Suppressor macrophage treated with lipopolysaccharide for 1 hour (primary cell): ENCODE measurements at places on chromosomes 16 and 17.

GRCh38 chr16:17420816-17421215 lies 49.9 kb downstream of the XYLT1 start:
- no peak for DNase-seq

- DNase-seq, result no peak
Measured at GRCh38 chr17:292531-293382, 59.9 kb downstream of the RPH3AL start.

DNA sequence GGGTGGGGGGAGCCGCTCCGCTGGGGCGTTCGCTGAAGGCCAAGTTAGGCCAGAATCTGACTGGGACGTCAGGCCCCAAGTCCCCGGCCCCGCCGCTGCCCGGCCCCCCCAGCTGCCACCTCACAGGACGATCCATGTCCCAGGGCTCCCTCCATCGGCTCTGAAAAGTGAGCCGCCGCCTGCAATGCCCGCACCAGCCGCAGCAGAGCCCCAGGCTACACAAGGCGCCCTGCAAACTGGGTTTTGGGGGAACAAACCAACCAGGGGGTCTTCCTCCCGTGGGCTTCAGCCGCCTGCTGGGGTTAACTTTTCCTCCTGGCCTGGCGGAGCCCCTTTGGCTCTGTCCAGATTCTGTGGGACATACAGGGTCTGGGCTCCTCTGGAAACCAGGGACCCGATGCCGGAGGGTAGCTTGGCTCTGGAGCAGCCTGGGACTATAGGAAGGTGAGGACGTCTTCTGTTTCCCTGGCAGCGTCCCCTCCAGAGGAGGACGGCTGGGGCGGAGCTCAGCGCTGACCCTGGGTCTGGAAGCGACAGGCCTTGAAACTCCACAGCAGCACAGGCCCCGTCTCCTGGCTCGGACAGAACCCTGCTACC lies 835 bp downstream of the NME4 start:
- DNase-seq, result peak; percentile 79

- no peak for DNase-seq
Measured at GRCh38 chr16:52372313-52372712, 174.6 kb downstream of the TOX3 start.

DNA sequence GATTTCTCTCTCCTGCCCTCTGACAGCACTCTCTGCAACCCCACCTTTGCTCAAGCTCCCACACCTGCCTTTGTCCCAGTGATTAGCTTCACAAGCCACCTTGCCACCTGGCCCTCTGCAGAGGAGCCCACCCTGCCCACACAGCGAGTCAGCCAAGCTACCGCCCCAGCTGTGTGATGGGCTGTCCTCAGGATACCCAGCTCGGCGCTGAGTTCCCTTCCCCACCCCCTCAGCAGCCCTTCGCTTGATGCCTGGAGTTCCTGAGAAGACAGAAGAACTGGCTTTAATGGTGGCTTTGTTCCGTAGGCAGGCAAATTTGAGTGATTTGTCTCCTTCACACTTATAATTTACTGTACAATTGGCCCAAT lies 266.4 kb downstream of the CBLN1 start:
- DNase-seq, result no peak

DNA sequence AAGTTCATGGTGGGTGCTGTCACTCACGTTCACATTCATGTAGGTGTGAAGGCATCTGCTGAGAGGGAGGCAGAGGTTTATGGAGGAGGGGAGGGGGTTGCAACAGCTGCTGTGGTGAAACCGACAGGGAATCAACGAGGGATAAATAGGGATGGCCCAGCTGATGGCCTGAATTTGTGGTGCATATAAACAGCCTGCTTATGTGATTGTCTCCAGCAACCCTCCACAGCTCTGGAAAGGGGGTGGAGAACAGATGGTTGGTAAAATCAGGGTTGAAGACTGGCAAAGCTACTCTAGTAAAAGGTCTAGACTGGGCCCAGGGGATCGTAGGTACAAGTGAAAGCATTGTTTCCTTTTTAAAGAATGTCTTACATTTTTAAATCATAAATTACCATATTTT lies 53.7 kb downstream of the IQCK start:
- DNase-seq, result no peak

- peak; percentile 11 for DNase-seq
Measured at GRCh38 chr16:23055481-23055880, 93.8 kb downstream of the USP31 start.

DNA sequence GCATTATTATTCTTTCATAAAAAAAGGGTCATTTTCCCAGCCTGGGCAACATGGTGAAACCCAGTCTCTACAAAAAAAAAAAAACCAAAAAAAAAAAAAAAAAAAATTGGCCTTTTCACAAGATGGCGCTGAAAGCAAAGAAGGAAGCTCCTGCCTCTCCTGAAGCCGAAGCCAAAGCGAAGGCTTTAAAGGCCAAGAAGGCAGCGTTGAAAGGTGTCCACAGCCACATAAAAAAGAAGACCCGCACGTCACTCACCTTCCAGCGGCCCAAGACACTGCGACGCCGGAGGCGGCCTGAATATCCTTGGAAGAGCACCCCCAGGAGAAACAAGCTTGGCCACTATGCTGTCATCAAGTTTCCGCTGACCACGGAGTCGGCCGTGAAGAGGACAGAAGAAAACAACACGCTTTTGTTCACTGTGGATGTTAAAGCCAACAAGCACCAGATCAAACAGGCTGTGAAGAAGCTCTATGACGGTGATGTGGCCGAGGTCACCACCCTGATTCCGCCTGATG lies 4.9 kb upstream of the PGAP6 start:
- no peak for DNase-seq

GRCh38 chr17:83200231-83200699 lies 120.9 kb downstream of the METRNL start:
- DNase-seq, result peak; percentile 98

- DNase-seq, result no peak
Measured at GRCh38 chr16:4241258-4241927, 487 bp downstream of the SRL start.

- no peak for DNase-seq
Measured at GRCh38 chr16:79325226-79325945, 275.2 kb downstream of the MAF start.

- no peak for DNase-seq
Measured at GRCh38 chr16:86581458-86581857, 3.1 kb downstream of the FOXL1 start.

- DNase-seq, result no peak
Measured at GRCh38 chr16:65289022-65289421, 167.2 kb upstream of the CDH11 start.

GRCh38 chr16:50810241-50810965 lies 68.5 kb downstream of the CYLD start:
- no peak for DNase-seq

GRCh38 chr16:74951206-74951605 lies 33.7 kb downstream of the WDR59 start:
- DNase-seq, result no peak

DNA sequence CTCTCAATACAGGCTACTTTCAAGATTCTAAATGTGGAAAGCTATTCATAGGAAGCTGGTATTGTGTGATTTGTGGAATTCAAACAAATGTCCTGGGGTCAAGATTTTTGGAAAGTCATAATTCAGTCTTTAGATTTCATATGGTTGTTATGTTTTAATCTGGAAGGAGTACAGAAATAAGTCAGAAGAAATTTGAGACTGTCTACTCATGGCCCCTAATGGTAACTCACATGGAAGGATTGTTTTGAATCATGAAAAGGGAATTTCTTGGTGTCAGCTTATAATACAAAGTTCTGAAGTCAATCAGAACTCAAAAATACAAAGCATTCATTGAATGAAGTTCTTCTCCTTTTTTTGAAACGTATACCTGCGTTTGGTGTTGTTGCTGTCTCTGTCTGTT lies 3.1 kb downstream of the KCNJ2 start:
- no peak for DNase-seq

DNA sequence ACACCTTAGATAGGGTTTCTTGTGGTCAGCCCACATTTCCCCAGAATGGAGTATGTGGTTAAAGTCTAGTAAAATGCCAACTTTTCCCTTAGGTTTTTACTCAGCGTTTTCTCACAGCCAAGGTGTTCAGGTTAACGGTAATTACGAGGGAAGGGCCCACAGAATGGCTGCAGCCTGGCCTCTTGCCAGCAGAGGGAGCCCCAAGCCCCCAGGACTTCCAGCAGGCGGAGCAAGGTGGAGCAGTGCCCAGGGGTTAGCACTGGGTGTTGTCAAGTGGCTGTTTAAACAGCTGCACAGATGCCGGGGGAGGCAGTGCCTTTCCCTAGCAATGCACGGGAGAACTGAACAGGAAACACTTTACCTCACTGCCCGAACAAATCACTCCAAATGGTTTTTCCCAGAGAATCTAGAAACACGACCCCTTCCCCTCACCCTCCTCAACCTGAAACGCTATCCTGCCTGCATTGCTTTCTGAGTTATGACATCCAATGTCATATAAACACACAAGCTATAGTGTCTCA lies 6.6 kb downstream of the PHB1 start:
- DNase-seq, result peak; percentile 82

GRCh38 chr16:48605518-48606110 lies 4.4 kb downstream of the N4BP1 start:
- no peak for DNase-seq

DNA sequence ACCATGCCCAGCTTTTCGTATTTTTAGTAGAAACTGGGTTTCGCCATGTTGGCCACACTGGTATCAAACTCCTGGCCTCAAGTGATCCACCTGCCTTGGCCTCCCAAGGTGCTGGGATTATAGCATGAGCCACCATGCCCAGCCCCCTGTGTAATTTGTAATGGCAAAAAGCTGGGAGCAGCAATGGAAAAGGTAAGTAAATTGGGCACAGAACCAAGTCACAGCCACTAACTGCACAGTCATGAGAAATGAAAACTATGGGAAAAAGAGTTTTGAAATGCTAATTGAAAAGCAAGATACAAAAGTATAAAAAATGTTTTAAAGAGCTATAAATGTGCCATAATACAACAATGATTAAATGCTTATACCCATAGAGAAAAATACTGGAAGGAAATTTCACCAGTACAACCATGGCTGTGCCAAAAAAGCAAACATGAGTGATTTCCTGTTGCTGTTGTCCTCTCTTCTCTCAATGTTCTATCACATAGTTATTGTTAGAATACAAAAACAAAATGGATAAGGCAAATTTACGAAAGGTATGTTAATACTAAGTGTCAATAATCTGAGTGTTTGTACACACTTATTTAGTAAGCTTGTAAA lies 6.2 kb downstream of the NTAN1 start:
- DNase-seq, result no peak

- DNase-seq, result no peak
Measured at GRCh38 chr16:72722552-72722951, 325.4 kb downstream of the ZFHX3 start.

GRCh38 chr16:69890114-69890891 lies 60.8 kb upstream of the CLEC18A start:
- no peak for DNase-seq

- DNase-seq, result no peak
Measured at GRCh38 chr16:24609740-24610415, 70.5 kb downstream of the RBBP6 start.

DNA sequence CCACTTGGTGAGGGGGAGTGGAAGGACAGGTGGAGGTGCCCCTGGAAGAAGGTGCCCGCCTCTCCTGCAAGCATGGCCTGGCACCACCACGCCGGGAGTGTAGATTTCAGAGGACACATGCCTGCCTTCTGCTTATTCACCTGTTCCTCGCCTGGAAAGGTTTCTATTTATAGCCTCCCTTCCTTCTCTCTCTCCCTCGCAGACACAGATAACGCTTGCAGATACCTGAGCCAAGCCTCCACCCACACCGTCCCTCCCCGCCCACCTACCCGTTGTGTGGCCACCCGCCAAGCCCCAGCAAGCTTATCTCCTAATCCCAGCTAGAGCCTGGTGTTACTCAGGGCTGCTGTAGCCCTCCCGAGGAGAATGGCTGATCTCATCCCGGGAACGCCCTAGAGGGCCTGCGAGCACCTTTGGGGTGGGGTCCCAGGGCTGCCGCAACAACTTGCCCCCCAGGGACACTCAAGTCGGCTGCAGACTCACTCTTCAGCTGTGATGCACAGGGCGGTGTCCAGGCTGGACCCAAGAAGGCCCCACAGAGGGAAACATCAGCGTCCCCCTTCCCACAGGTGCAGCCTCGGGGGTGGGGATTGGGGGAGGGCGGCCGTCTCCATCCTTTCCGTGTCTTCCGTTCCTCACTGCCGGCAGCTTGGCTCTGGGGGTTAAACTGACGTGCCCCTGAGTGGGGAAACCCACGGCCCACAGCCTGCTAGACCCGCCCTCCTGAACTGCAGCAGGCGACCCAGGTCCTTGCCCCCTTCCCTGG lies 1.9 kb upstream of the SNAI3 start:
- no peak for DNase-seq

DNA sequence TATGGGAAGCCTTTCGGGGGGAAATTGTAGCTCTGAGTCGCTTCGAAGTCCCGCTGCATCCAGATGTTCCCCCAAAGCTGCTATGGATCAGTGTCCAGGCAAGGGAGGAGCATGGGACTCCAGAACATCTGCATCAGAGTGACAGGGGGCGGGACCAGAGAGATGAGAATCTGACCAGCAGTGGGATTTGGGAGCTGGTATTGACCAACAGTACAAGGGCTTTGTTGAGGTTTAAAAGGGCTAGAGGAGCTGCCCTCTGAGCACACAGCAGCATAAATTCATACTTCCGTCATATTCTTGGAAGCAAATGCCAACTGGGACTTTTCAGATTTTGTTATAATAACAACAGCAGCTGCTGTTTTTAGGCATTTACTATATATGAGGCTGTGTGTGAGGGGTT lies 10.6 kb downstream of the RBFOX1 start:
- DNase-seq, result no peak

DNA sequence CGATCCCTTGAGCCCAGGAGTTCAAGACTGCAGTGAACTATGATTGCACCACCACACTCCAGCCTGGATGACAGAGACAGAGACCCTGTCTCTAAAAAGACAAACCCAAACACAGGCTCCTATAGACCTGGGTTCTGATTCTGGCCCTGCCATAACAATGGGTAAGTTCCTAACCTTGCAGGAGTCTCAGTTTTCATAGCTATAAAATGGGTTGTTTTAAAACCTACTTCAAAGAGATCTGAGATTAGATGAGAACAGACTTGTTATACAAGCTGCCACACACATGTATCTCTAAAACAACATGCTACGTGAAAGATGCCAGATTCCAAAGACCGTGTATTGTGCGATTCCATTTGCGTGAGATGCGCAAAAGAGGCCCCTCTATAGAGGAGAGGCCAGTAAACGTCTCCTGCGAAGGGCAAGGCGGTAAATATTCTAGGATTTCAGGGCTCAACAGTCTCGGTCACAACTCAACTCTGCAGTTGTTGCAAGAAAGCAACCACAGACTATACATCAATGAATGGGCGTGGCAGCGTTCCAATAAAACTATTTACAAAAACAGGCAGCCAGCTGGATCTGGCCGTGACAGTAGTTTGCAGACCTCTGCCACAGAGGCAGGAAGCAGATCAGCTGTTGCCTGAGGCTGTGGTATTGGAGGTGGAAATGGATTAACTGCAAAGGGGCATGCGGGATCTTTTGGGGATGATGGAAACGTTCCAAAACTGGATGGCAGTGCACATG lies 5.9 kb downstream of the CORO7 start:
- DNase-seq, result no peak

- DNase-seq, result no peak
Measured at GRCh38 chr17:42841975-42842685, 2.2 kb upstream of the AOC2 start.
